ENCODE measurements at places on chromosomes 11 and 22.

- no peak for DNase-seq
Measured at GRCh38 chr11:61636676-61637075, 43.5 kb upstream of the DAGLA start.

GRCh38 chr11:85170184-85170583 is 457.0 kb downstream of the DLG2 start:
- no peak for DNase-seq

DNA sequence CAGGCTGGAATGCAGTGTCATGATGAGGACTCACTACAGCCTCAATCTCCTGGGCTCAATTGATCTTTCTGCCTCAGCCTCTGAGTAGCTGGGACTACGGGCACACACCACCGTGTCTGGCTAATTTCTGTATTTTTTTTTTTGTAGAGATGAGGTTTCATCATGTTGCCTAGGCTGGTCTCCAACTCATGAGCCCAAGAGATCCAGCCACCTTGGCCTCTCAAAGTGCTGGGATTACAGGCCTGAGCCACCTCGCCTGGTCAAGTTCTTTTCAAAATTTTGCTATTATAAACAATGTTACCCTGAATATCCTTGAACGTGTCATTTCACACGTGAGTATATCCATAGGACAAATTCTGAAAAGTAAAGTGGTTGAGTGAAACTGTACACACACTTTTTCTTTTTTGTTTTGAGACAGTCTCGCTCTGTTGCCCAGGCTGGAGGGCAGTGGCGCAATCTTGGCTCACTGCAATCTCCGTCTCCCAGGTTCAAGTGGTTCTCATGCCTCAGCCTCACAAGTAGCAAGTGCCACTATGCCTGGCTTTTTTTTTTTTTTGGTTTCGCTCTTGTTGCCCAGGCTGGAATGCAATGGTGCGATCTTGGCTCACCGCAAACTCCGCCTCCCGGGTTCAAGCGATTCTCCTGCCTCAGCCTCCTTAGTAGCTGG is 21.6 kb upstream of the EP300 start:
- DNase-seq, result no peak

DNA sequence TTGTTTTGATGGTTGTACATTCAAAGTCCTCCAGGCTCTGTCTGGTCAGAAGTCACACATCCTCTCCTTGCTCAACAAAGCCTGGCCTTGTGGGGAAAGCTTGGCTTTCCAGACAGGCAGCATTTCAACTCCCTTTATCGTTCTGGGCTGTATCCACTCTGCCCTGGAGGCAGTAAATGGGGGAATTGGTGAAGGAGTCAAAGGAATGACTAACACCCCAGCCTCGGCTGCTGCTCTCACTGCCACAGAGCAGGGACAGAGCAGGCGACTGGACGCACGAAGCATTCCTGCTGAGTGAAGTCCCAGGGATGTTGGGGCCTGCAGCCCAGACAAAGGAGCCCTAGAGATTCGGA is 52.8 kb downstream of the WNT11 start:
- DNase-seq, result no peak

- no peak for DNase-seq
Measured at GRCh38 chr11:62555464-62556107, 9.0 kb upstream of the AHNAK start.

DNA sequence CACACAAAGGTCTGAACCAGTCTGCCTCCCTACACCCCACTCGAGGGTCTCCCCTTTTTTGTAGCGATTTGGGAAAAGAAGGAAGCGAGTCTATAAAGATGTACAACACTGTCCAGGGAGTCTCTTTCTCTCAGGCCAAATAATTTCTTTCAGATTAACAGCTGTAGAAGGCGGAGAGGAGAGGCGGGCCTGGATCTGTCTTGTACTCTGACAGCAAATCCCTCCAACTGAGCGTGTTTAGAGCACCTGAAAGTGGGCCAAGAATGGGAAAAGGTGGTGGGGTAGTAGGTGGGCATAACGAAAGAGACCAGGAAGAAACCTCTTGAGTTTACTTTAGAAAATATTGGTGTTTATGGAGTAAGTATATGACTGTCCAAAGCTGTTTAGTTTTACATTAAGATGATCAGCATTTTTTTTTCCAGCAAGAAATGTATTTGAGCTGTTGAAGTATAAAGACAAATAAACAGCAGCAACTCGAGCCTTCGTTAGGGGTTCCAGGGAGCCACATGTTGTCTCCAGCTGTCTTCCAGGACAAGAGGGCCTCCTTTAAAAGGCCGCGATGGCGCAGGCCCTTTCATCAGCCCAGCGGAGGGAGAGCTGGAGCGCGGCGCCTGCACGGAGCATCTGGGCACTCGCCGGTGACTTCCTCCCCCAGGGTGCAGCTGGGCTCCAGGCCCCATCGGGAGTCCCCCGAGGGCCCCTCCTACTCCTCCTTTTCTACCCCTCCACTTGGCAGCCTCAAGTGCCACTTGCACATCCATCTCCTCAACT is 34.9 kb downstream of the SCUBE1 start:
- no peak for DNase-seq

- DNase-seq, result no peak
Measured at GRCh38 chr11:115159207-115159606, 345.0 kb downstream of the CADM1 start.

- no peak for DNase-seq
Measured at GRCh38 chr11:35511666-35512065, 13.8 kb downstream of the PAMR1 start.

DNA sequence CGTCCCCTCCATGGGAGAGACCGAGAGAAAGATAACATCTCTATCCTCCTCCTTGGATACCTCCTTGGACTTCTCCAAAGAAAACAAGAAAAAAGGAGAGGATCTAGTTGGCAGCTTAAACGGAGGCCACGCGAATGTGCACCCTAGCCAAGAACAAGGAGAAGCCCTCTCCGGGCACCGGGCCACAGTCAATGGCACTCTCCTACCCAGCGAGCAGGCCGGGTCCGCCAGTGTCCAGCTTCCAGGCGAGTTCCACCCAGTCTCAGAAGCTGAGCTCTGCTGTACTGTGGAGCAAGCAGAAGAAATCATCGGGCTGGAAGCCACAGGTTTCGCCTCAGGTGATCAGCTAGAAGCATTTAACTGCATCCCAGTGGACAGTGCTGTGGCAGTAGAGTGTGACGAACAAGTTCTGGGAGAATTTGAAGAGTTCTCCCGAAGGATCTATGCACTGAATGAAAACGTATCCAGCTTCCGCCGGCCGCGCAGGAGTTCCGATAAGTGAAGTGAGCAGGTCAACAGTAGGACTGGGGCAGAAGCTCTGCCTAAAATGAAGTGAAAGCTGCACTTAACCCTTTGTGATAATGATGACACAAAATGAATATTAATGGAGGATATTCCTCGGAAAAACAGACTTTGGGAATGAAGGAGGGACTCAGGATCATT is 65.3 kb downstream of the WNT11 start:
- no peak for DNase-seq

- DNase-seq, result no peak
Measured at GRCh38 chr11:100851147-100851546, 164.1 kb downstream of the ARHGAP42 start.

DNA sequence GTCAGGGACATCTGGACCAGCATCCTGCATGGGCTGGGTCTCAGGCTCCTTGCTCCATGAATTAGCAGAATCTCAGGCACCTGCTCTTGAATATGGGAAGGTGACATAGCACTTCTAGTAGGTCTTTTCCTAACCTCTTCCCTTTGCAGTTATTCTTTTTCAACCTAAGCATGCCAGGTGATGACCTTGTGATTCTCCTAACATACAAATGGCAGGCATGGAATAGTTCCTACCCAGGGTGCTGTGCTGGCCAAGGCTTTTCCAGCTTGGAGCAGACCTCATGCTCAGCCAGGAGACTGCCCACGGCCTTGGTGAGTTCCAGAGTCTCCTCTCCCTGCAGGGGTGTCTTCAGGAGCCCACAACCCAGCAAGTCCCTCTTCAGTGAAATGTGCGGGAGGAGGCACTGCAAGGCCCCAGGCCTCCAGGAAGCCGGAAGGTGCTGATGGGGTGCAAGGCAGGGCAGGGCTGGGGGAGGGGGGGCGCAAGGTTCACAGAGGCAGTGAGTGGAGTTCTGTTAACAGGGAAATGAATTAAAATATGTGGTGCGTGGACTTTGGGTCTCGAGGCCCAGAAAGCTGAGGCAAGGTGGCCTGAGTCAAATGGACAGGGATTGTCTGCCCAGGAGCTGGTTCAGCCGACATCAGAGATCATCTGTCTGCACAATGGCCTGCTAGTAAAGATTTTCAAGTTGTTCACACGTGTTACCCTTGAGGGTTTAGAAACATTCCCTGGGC is 75.9 kb upstream of the SEPTIN5 start:
- DNase-seq, result no peak

DNA sequence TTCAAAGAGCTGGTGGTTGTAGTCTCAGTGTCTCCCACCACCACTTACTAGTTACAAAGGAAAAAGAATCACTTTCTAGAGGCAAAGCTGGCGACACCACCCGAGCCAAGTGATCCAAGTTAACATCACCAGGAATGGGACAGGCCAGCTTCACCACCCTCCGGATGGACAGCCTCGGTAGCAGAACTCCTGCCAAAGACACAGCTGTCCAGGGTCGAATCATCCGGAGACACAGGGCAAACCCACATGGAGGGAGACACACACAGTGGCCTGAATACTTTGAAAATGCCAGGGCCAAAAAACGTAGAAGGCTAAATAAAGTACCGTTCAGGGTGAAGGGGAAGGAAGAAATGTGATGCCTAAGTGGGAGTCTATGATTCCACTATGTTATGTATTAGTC is 33.1 kb downstream of the KCNQ1 start:
- DNase-seq, result no peak

Data from activated CD8-positive, alpha-beta memory T cell treated with anti-CD3 and anti-CD28 coated beads for 4 hours (primary cell).